Sigmoid colon (tissue), 7 donors: ENCODE measurements at places on chromosomes 13 and 19. TPM values are rescaled to one million over a fixed set of nuclear protein-coding genes. Genes with fewer than 3 reads are reported as not detected.

- H3K4me3 ChIP-seq: peak overlapping the region; percentile 40
- no peaks in the 10 kb centered on the region for H3K36me3 ChIP-seq
- peak; percentile 93 for DNase-seq
- no peak overlapping the region for H3K27ac ChIP-seq
Observed at GRCh38 chr19:15555759-15556633, 47.7 kb downstream of the CYP4F22 start.

GRCh38 chr13:93249364-93250306 is 23.0 kb downstream of the GPC6 start:
- no peaks in the 10 kb centered on the region for H3K4me1 ChIP-seq
- no peaks in the 10 kb centered on the region for H3K27me3 ChIP-seq
- H3K27ac ChIP-seq: no peak overlapping the region
- no peak overlapping the region for H3K4me3 ChIP-seq
- DNase-seq: no peak
- no peaks in the 10 kb centered on the region for H3K36me3 ChIP-seq

GRCh38 chr19:47161876-47162489 is 31.3 kb downstream of the SAE1 start:
- no peak for DNase-seq
- peaks cover 30% of the 10 kb centered on the region for H3K36me3 ChIP-seq
- H3K4me3 ChIP-seq: no peak overlapping the region
- H3K27ac ChIP-seq: peak overlapping the region; percentile 47
- peaks cover 53% of the 10 kb centered on the region for H3K4me1 ChIP-seq

- H3K27me3 ChIP-seq: no peaks in the 10 kb centered on the region
- peak overlapping the region; percentile 88 for H3K4me3 ChIP-seq
- H3K4me1 ChIP-seq: no peaks in the 10 kb centered on the region
- peak overlapping the region; percentile 99 for H3K27ac ChIP-seq
Observed at GRCh38 chr13:29849071-29849631, 1.3 kb downstream of the UBL3 start.

GRCh38 chr13:62908321-62908720 is 1492.7 kb upstream of the PCDH20 start:
- H3K4me1 ChIP-seq: no peaks in the 10 kb centered on the region
- no peaks in the 10 kb centered on the region for H3K36me3 ChIP-seq
- DNase-seq: no peak
- H3K27me3 ChIP-seq: no peaks in the 10 kb centered on the region
- no peak overlapping the region for H3K27ac ChIP-seq

The CRTC1 gene
- 5.7 TPM for total RNA-seq

The DMRTC2 gene
- not detected for total RNA-seq

GRCh38 chr13:89372193-89372592 is 1701.0 kb downstream of the SLITRK5 start:
- no peak overlapping the region for H3K4me3 ChIP-seq
- no peak overlapping the region for H3K27ac ChIP-seq
- no peaks in the 10 kb centered on the region for H3K27me3 ChIP-seq
- peaks cover 8% of the 10 kb centered on the region for H3K4me1 ChIP-seq
- no peaks in the 10 kb centered on the region for H3K36me3 ChIP-seq
- DNase-seq: no peak

GRCh38 chr19:52140032-52140710 is 433 bp upstream of the ZNF616 start:
- no peak for DNase-seq
- H3K27ac ChIP-seq: peak overlapping the region; percentile 97
- H3K4me3 ChIP-seq: peak overlapping the region; percentile 84
- no peaks in the 10 kb centered on the region for H3K27me3 ChIP-seq
- H3K4me1 ChIP-seq: no peaks in the 10 kb centered on the region

The DCLK1 gene
- total RNA-seq: 64.8 TPM

DNA sequence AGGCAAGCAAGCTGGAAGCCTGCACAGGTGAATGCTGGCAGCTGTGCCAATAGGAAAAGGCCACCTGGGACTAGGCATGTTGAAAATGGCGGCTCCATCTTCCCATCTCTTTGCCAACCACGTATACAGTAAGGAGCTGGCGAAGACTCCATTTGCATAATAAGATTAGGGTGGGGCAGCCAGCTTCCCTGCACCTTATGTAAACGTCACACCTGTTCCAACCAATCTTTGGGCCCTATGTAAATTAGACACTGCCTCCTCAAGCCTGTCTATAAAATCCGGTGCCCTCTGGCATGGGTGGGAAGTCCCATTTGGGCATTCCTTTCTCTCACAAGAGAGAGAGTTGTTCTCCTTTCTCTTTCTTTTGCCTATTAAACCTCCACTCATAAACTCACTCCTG is 16.8 kb downstream of the ADGRE2 start:
- no peak overlapping the region for H3K4me3 ChIP-seq
- no peaks in the 10 kb centered on the region for H3K36me3 ChIP-seq
- DNase-seq: no peak
- H3K4me1 ChIP-seq: no peaks in the 10 kb centered on the region

The KATNAL1 gene
- 31.9 TPM for total RNA-seq

The GAMT gene
- total RNA-seq: 10.5 TPM

GRCh38 chr13:48843630-48844380 is 131.9 kb upstream of the FNDC3A start:
- DNase-seq: no peak
- H3K27me3 ChIP-seq: no peaks in the 10 kb centered on the region
- H3K4me1 ChIP-seq: no peaks in the 10 kb centered on the region
- H3K27ac ChIP-seq: no peak overlapping the region
- no peak overlapping the region for H3K4me3 ChIP-seq

DNA sequence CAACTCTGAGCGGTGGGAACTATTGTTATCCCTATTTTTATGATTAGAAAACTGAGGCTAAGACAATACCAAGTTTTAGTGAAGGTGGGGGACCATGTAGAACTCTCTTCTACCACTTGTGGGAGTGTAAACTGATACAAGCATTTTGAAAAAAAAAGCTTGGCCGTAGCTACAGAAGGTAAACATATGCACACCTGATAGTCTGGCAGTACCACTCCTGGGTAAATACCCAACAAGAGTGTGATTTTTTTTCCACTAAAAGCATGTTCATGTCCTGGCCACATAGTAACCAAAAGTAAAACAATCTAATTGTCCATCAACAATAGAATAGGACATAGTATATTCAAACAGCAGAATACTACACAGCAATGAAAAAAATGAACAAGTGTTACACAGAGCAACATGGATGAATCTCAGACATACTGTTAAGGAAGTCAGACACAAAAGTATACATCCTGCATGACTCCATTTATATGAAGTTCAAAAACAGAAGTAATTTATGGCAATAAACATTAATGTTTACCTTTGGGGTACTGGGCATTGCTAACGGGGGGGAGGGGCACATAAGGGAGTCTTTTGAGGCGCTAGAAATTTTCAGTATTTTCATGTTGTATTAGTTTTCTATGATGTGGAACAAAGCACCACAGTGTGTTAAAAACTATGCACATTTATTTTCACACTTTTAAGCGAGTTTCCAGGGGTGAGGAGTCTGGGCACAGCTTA is 6.4 kb upstream of the SPATA13 start:
- H3K27me3 ChIP-seq: no peaks in the 10 kb centered on the region
- DNase-seq: no peak
- H3K27ac ChIP-seq: no peak overlapping the region
- H3K36me3 ChIP-seq: no peaks in the 10 kb centered on the region

The ATXN8OS gene
- total RNA-seq: not detected

DNA sequence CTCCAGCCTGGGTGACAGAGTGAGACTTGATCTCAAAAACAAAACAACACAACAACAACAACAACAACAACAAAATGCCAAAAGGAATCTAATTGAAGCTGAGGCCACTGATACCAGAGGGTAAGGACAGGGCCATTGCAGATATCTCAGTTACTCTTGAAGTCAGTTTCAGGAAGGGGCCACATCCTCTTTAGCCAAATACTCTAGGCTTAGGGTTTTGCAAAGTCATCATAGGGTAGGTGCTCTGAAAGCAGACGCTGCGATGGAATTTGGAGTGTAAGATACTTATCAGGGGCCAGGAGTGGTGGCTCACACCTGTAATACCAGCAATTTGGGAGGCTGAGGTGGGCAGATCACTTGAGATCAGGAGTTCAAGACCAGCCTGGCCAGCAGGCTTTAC is 46.6 kb upstream of the UBAC2 start:
- H3K4me1 ChIP-seq: no peaks in the 10 kb centered on the region
- no peaks in the 10 kb centered on the region for H3K27me3 ChIP-seq
- H3K27ac ChIP-seq: no peak overlapping the region
- H3K4me3 ChIP-seq: no peak overlapping the region
- DNase-seq: no peak
- no peaks in the 10 kb centered on the region for H3K36me3 ChIP-seq

DNA sequence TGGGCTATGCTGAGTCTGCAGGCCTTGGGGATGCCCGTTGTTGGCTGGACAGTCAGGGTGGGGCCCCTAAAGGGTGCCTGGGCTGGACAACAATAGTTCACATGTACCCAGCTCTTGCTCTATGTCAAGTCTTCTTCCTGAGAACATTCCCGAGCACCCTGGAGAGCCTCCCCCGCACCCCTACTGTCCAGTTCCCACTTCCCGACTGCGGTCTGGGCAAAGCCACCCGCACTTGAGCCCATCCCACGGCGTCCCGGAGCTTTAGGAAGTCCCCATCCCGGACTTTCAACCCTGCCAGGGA is 1.1 kb upstream of the MPND start:
- no peaks in the 10 kb centered on the region for H3K27me3 ChIP-seq
- no peaks in the 10 kb centered on the region for H3K36me3 ChIP-seq
- peaks cover 18% of the 10 kb centered on the region for H3K4me1 ChIP-seq
- no peak for DNase-seq
- H3K27ac ChIP-seq: peak overlapping the region; percentile 90
- peak overlapping the region; percentile 50 for H3K4me3 ChIP-seq
